ENCODE measurements at places on chromosomes 13 and 19.

GRCh38 chr13:49550942-49551644 lies 34.3 kb downstream of the RCBTB1 start:
- DNase-seq: no peak

DNA sequence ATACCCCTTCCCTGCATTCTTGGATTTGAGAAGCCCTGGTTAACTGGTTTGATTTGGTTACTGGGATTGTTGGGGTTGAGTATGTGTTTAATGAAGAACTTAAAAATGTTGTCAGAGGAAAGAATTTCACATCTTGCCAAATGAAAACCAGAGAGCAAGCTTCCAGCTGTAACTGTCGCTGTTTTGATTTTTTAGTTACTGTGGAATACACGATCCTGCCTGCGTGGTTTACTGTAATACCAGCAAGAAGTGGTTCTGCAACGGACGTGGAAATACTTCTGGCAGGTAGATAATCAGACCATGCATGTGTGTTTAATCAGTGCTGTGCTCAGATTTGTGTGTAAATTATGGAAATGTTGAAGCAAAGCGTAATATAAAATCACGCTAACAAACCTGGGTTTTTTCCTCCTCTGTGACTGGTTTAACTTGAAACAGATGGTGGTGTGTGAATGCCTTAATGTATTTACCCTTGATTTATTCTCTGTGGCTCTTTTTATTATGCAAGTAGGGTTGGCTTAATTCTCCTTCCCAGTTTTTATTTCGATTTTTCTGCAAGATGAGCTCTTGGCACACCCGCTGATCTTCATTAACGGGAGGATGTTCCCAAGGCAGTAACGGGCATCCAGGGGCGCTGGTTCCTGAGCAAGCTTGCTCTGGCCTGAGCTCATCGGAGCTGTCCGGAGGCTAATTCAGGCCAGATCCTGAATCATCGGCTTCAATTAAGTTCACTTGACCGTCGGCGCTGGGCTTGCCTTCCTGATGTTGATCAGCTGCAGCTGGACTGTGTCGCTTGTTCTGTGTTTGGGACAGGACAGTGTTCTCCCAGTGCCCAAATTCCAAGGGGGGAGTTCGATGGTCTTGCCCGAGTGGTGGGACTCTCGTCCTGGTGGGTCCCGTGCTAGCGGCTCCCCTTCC lies 16.0 kb downstream of the UPF1 start:
- no peak for DNase-seq

DNA sequence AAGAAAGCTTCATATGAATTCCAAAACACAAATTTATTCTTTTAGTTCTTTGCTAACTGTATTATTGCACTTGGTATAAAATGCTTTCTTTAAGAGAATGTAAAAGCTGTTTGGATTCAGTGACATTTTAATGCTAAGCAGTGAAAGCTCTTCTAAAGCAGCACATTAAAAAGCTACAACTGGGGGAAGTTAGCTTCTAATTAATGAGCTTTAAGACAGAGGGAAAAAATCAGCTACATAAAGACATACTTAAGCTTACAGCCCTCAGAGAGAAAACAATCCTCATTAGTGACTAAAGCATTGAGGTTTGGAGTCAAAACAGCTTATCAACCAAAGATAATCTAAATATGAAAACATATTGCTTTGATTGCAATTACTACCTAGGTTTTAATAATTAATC lies 1222.2 kb upstream of the SPRY2 start:
- no peak for DNase-seq

- no peak for DNase-seq
These were observed 657 bp downstream of the ZNF550 start for GRCh38 chr19:57559008-57559403.

Data from stomach (tissue), 19 donors.